Muscle of arm (tissue), 14 donors: ENCODE measurements at places on chromosomes 16 and 17.

GRCh38 chr17:66704858-66705520 is 129.9 kb upstream of the CACNG5 start:
- DNase-seq, result no peak

DNA sequence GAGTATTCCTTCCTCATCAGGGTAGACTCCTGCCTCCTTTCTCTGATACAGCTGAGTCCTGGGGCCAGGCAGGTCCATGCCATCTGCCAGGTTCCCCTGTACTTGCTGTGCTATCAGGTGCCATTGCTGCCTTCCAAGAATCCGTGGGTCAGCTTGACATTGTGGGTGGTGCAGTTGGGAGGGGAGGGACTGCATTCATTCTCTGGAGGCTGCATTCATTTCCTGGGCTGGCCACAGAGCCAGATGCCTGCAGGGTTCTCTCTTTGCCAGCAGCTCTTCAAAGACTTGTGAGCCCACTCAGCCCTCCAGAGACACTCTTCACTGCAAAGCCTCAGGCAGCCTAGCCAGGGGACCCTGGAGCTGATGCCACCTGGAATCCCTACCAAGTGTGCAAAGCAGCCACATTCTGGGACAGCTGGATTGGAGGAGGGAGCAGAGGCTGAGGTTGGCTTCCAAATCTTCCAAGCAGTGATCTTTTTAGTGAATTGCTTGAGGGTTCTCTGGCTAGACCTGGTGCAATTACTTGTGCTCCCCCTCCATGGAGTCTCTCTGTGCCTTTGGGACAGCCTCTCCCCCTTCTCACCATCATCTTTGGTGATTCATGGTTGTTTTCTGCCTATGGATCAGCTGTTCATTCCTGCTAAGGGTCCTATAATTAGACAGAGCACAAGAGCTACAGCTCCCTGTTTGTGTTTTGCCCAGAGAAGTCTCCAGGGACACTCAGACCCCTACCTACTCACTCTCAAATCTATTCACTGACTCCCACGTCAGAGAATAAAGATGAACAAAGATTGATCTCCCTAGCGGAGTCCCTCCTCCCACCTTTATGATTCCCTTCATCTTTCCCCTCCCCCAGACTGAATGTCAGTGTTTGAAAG is 20.9 kb downstream of the ANKFN1 start:
- no peak for DNase-seq

DNA sequence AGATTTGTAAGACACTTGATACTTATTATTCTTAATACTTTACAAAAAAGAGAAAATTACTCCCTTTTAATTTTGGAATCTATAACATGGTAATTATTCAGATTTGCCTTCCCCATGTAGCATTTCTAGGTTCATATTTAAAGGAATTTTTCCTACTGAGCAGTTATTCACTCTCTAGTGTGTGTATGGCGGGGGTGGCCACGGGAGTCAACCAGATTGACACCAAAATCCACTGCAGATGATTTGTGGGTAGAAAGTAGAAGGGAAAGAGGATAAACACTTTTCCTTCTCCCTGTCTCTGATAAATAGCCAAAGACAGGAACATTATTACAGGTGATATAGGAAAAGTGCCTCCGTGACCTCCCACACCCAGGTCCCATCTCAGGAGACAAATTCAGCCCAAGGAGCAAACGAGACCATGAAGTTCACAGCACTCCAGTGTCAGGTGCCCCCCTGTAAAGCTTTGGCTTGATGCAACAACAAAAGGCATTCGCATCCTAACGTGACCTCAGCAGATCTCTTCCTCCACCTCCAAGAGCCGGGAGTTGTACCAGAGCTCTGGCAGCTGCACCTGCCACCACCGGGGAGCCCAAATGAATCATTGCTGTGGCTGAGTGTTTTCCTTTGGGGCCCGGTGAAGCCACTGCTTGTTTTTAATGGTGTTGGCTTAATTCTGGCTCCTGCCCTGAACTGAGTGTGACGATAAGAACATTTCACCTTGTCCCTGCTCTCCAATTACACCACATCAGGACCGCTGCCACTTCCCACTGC is 92.7 kb upstream of the NOL11 start:
- no peak for DNase-seq

GRCh38 chr17:12320286-12320685 is 299.6 kb downstream of the MAP2K4 start:
- no peak for DNase-seq

DNA sequence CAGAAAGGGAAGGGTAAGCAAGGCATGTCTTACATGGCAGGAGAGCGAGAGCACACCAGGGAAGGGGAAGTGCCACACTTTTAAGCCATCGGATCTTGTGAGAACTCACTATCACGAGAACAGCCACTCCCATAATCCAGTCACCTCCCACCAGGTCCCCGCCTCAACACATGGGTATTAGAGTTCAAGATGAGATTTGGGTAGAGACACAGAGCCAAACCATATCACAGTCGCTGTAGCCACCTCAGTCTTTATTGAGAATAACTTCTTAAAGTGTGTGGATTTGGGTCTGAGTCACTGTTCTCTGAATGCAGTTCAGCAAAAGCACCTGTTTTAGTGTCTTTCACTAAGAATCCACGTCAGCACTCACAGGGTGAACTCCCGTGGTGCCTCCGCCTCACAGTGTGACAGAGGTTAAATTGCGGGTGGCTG is 195.2 kb upstream of the CHMP6 start:
- DNase-seq, result no peak

- no peak for DNase-seq
These were observed 14.7 kb downstream of the RABEP2 start for GRCh38 chr16:28910086-28911031.

- peak; percentile 57 for DNase-seq
These were observed 88.5 kb downstream of the ANKRD11 start for GRCh38 chr16:89401641-89402445.
